ENCODE measurements at places on chromosomes 6 and 20. TPM values are rescaled to one million over a fixed set of nuclear protein-coding genes. Genes with fewer than 3 reads are reported as not detected.
A peak's percentile ranks its signal among the peaks of the same experiment; 100 is the strongest.

- DNase-seq, result no peak
- peaks cover 6% of the 10 kb centered on the region for H3K4me1 ChIP-seq
- H3K4me3 ChIP-seq, result no peak overlapping the region
- peaks cover 26% of the 10 kb centered on the region for H3K36me3 ChIP-seq
- no peak overlapping the region for H3K27ac ChIP-seq
- no peaks in the 10 kb centered on the region for H3K27me3 ChIP-seq
These were observed 20.6 kb downstream of the MANBAL start for GRCh38 chr20:37309936-37310590.

DNA sequence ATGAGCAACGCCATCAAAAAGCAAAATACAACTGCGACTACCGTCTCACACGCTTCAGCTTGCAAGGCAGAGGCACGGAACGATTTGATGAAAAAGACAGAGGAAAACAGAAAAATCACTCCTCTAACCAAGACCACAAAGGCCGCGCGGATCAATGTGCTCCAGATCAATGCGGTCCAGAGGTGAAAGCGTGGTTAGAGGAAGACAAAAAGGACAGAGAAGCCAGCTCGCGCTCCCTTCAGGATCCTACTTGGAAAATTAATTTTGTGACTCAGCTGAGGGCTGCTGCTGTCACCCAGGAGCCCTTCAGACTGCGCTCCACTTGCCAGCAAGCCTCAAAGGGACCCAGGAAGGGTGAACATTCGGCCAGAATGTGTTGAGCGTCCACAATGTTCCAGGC lies 140.2 kb upstream of the RPS6KA2 start:
- H3K4me1 ChIP-seq, result no peaks in the 10 kb centered on the region
- no peak for DNase-seq
- no peaks in the 10 kb centered on the region for H3K27me3 ChIP-seq
- H3K27ac ChIP-seq, result no peak overlapping the region

DNA sequence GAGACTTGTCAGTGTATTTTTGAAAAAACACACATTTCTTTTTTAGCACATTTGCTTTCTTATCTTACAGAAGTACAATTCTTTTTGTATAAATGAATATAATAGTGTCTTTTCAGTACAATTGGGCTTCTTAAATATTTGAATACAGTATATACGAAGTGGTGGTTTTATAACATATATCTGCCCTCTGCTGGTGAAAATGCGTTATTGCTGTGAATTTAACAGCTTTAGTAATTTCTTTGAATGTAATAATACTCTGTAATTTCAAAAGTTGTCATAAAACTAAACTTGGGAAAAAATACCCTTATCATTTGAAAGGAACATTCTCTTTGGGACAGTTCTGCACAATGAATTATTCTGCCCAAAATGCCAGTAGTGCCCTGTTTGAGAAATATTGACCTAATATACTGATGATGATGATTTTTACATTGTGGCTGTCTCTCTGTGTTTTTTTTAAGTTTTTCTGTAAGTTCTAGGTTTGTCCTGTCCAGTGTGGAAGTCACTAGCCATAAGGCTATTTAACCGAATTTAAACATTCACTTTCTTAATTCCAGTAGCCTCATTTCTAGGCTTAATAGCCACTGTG lies 19.0 kb downstream of the SMAP1 start:
- H3K36me3 ChIP-seq, result no peaks in the 10 kb centered on the region
- H3K27ac ChIP-seq, result no peak overlapping the region
- no peak overlapping the region for H3K4me3 ChIP-seq
- H3K27me3 ChIP-seq, result no peaks in the 10 kb centered on the region
- DNase-seq, result no peak
- no peaks in the 10 kb centered on the region for H3K4me1 ChIP-seq

DNA sequence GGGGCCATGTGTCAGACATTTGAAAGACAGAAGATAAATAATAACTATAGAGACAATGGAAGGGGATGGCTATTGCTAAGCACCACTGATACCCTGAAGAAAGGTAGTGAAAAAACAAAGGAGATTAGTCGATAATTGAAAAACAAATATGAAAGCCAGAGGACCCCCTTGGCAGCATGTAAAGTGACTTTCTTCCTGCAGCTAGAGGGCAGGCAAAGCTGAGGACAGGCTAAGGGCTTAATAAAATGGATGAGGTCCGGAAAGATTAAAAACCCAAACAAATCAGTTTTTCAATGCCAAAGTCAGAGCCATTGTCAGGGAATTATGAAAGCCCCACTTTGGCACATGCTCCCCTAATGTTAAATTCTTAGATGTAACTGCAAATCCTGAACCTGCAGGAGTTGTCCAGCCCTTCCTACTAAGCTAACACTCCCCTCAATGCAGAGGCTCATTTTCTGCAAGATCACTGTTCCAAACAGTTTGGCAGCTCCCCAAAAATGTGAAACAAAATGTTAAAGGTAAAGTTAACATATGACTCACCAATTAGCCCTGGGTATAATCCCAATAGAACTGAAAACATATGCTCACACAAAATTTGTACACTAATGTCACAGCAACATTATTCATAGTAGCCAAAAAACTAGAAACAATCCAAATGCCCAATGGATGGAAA lies 1177.9 kb downstream of the GRIK2 start:
- no peak for DNase-seq
- no peaks in the 10 kb centered on the region for H3K4me1 ChIP-seq
- no peak overlapping the region for H3K27ac ChIP-seq
- H3K36me3 ChIP-seq, result no peaks in the 10 kb centered on the region

DNA sequence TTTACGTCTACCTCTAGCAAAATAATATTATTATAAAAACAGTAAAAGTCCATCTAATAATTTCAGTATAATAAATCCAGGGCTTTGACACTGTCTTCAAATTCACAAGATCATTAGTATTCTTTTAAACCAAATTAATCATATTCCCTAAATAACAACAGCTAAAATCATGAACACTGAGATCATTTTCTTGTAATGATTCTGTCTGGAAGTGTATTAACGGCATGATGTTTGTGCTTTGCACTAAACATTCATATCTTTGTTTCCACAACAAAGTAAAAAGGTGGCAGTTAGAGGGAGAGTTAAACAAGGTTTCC lies 18.8 kb downstream of the HIVEP2 start:
- H3K4me3 ChIP-seq, result peak overlapping the region; percentile 93
- H3K27me3 ChIP-seq, result no peaks in the 10 kb centered on the region
- DNase-seq, result no peak
- peaks cover 6% of the 10 kb centered on the region for H3K4me1 ChIP-seq

- DNase-seq, result no peak
- no peak overlapping the region for H3K4me3 ChIP-seq
- no peaks in the 10 kb centered on the region for H3K4me1 ChIP-seq
- no peak overlapping the region for H3K27ac ChIP-seq
- H3K36me3 ChIP-seq, result no peaks in the 10 kb centered on the region
- H3K27me3 ChIP-seq, result peaks cover 2% of the 10 kb centered on the region
These were observed 703.4 kb downstream of the EPM2A start for GRCh38 chr6:145031962-145032361.

- no peaks in the 10 kb centered on the region for H3K36me3 ChIP-seq
- H3K4me3 ChIP-seq, result no peak overlapping the region
- H3K27me3 ChIP-seq, result no peaks in the 10 kb centered on the region
- peak overlapping the region; percentile 85 for H3K27ac ChIP-seq
- H3K4me1 ChIP-seq, result peaks cover 20% of the 10 kb centered on the region
- DNase-seq, result peak; percentile 74
These were observed 223.3 kb downstream of the TMEM242 start for GRCh38 chr6:157099912-157100593.

DNA sequence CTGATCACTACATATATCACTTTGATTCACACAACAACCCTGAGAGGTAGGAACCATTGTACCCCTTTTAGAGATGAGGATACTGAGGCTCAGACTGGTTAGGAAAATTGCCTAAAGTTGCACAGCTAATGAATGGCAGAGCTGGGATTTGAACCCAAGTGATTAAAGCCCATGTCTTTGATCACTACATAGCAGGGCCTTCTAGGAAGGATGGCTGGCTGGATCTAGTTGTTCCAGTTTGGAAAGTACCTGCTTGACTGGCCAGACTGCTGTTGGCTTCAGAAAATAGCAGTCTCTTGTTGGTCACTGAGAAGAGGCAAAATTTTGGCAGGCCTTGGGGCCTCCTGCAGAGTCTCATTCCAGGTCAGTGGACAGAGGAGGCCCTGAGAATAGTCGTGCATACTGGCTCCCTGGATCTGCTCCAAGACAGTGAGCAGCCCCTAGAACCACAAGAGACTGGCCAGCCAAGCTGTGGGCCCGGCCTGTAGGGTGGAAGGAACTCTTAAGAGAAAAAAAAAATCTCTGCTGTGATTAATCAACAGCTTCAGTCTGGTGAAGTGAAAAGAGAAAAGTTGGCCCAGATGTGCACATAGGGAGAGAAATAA lies 17.5 kb downstream of the PPARD start:
- H3K27ac ChIP-seq, result no peak overlapping the region
- H3K36me3 ChIP-seq, result peaks cover 22% of the 10 kb centered on the region
- H3K4me1 ChIP-seq, result peaks cover 5% of the 10 kb centered on the region
- no peaks in the 10 kb centered on the region for H3K27me3 ChIP-seq

DNA sequence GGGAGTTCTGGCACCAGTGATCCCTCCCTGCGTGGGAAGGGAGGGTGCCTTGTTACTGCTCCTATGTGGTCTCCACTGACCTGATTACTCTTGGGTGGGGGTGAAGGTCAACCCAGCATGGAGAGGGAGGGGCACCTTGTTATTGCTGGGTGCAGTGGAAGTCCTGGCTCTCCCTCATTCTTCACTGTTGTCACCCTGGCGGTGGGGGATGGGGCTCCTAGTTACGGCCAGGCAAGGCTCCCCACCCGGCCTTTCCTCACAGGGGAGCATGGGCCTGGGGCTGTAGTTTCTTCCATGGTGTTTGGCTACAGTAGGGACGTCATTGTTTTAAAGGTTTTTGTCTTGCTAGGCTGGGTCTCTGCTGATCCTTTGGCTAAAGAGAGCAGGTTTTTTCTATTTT lies 40.8 kb downstream of the PACSIN1 start:
- no peaks in the 10 kb centered on the region for H3K4me1 ChIP-seq
- H3K4me3 ChIP-seq, result no peak overlapping the region
- no peak overlapping the region for H3K27ac ChIP-seq
- H3K36me3 ChIP-seq, result no peaks in the 10 kb centered on the region
- DNase-seq, result no peak

GRCh38 chr6:8707956-8708772 lies 272.8 kb upstream of the SLC35B3 start:
- H3K4me3 ChIP-seq, result no peak overlapping the region
- no peak overlapping the region for H3K27ac ChIP-seq
- no peak for DNase-seq
- H3K4me1 ChIP-seq, result no peaks in the 10 kb centered on the region
- no peaks in the 10 kb centered on the region for H3K36me3 ChIP-seq

- H3K4me3 ChIP-seq, result peak overlapping the region; percentile 48
- no peaks in the 10 kb centered on the region for H3K36me3 ChIP-seq
- DNase-seq, result no peak
- H3K4me1 ChIP-seq, result peaks cover 23% of the 10 kb centered on the region
These were observed 51.8 kb downstream of the SSR1 start for GRCh38 chr6:7261032-7261841.

DNA sequence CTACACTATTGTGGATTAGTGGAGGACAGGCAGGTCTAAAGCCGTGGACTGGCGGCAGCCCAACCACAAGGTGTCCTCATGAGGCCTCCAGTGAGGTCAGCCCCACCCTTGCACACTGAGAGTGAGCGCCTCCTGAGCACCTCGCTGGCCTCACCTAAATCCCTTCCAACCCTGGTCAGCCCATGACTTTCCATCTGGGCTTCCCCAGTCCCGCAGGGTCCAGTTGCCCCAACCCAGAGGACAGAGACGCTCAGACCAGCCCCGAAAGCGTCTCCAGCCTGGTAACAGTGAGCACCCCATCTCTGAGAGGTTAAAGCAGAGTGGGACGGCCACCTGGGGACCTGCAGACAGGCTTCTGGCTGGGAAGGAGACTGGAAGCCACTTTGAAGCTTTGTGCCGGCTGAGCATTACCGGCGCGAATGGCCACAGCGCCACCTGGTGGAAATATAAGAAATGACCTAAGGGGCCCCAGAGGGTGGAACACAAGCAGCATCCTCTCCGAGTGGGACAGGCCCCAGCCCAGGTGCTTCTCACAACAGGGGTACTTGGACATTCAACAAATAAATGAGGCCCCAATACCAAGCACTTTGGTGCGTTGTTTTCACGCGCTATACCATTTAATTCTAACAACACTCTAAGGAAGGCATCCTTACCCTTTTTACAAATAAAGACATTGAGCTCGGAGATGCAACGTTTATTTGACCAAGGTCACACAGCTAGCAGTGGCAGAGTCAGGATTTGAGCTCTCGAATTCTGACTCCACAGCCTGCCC lies 65.7 kb upstream of the TOP1 start:
- DNase-seq, result peak; percentile 70
- peaks cover 21% of the 10 kb centered on the region for H3K4me1 ChIP-seq
- no peak overlapping the region for H3K4me3 ChIP-seq
- no peaks in the 10 kb centered on the region for H3K36me3 ChIP-seq

DNA sequence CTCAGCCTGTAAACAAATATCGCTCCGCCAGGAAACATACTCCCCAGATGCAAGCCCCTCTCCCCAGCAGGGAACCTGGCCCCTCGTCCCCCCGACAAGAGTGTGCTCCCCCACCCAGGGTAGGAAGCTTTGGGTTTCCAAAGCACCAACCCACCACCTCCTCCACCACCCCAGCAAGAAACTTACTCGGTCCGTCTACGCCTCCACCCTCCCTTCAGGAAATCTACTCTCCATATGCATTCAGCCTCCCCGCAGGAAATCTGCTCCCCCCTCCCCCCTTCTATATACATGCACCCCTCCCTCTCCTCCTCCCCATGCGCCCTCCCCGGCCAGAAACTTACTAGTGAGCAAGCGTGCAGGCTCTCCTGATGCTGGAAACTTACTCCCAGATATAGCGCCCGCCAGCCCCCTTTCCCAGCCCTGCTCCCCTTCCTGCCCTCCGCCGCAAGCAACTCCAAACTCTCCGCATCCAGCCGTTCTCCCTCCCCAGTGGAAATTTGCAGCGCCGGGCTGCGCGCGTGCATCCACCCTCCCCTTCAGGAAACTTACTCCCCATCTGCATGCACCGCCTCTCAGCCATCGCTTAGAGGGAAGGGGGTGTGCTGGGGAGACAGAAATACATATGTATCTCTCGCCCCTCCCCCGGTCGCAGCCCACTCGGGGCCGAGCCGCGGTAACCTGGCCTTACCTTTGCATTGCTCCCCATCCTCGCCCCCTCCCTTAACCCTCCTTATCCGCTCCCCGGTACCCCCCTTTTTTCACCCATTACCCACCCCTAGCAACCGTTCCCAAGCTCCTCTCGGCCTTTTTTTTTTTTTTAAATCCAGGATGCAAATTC lies at the start of gene TRERF1:
Gene TRERF1 (minus strand): TSS at position 594 of the 838 bp plus-strand sequence. CDS start 182,336 bp downstream, outside the sequence.
- DNase-seq, result peak; percentile 30
- peak within 1 kb of the TSS; percentile 65 for H3K4me3 ChIP-seq
- peak within 1 kb of the TSS; percentile 52 for H3K27ac ChIP-seq
- no peaks in the 10 kb centered on the region for H3K27me3 ChIP-seq
- H3K4me1 ChIP-seq, result peaks cover 32% of the 10 kb centered on the region
- no peaks in the 10 kb centered on the region for H3K36me3 ChIP-seq

CASS4 gene
- total RNA-seq, result 9.3 TPM

OR2H2 gene
- total RNA-seq, result not detected
